Fibroblast of skin of scalp (primary cell): ENCODE measurements at places on chromosomes 1 and 21.

- no peak for DNase-seq
These were observed 6.9 kb upstream of the MX1 start for GRCh38 chr21:41418956-41419680.

- no peak for DNase-seq
These were observed 283.9 kb upstream of the ST6GALNAC5 start for GRCh38 chr1:76583235-76583868.

DNA sequence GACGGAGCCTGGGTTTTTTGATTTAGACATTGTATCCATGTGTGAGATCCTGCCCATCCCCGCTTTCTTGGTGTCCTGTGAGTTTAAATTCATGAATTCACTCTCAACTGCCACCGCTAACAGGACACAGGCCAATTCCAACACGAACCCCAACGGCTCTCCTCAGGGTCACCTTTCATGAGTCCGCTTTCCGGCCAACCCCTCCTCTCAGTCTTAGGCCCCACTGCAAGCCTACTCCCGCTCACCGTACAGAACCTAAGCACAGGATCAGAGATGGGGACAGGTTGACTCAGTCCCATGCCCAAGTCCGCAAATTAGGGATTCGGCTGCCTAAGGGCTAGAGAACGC, 238 bp upstream of the SCP2 start:
- DNase-seq = no peak

- peak; percentile 38 for DNase-seq
These were observed 13.6 kb downstream of the LRRC42 start for GRCh38 chr1:53959664-53960250.

DNA sequence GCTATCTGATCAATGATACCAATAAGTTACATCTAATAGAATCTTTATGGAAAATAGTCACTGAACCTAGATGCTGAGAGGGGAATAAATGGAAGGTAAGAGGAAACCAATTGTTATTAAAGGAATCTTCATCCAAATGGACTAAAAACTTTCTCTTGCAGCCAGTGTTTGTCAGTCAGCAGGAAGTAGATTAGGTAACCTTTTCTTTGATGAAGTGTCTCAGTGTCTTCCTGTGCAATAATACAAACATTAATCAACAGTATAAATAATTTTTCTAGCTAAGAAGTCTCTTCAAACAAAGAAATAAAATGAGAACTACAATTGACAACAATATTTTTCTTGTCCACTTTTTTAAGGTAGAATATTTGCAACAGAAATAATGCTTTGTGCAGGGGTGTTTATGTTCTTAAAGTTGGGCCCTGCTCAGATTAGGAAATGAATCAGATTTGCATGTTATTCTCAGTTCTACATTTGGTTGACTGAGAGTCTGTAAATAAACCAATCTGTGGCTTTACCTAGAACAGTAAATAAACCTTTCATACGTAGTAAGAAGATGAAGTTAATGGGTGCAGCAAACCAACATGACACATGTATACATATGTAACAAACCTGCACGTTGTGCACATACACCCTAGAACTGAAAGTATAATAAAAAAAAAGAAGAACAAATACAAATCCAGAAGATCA, 391.4 kb downstream of the MRPL39 start:
- DNase-seq = no peak

DNA sequence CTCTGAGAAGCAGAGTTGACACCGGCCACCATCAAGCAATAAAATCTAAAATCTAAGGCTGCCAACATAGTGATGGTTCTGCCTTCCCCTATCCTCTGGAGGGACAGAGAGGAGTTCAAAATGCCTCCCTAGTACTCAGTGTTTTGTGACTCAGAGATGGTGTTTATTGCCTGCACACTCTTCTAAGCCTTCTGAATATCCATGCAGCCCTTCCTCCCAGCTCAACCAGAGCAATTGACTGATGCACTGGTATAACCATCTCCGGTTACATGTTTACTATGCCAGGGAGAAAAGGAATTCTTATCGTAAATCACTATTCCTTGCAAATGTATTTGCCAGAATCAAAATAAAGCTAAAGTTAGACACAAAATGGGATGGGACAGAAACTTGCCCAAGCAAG, 132.9 kb upstream of the RAB4A start:
- no peak for DNase-seq

GRCh38 chr1:29963946-29964345, 727.6 kb downstream of the PTPRU start:
- no peak for DNase-seq

DNA sequence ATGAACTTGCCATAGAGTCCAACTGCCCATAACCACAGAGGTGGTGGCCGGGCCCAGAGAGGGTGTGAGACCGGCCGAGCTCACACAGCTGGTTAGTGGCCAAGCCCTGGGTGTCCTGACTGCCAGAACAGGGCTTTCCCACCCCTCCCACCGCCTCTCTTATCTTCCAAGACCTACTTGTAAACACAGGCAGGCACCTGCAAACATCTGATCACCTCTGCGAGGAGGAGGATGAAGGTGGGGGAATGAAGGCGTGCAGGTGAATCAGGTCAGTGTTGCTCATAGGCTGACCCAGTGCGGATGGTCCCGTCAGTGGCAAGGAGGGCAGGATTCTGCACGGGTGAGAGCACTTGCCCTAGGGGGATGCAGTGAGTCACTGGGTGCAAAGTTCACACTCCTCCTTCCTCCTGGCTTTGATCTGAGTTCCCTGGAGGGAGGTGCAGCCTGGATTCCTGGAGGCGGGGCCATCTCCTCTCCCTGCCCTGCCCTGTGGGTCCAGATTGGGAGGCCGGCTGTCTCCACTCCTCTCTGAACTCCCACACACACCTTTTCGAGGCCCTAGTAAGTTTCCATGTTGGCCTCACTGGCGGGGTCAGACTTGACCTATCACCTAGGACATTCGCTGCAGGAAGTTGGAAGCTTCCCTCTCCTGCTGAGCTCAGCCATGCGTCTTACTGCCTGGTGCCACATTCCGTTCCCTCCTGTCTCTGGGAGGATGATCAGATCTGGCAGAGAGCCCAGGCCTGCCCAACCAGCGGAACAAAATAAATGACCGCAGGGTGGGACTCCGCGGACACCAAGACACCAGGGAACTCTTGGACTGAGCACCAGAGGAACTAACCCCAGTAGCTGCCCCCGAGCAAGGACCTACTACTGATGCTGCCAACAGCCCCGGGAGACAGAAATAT, 7.3 kb downstream of the UQCRHL start:
- DNase-seq = peak; percentile 68

DNA sequence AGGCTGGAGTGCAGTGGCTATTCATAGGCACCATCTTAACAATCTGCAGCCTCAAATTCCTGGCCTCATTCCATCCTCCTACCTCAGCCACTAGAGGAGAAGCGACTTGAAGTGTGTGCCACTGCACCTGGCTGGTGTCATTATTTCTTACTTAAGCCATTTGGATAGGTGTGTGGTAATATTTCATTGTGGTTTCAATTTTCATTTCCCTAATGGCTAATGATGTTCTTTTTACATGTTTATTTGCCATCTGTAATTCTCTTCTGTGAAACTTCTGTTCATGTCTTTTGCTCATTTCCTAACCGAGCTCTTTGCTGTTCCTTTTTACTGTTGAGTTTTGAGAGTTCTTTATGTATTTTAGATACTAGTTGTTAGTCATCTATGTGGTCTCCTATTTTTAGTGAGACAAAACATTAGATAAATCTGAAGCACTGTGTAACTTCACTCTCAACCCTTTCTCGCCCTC, 66.8 kb downstream of the SLC27A3 start:
- no peak for DNase-seq

DNA sequence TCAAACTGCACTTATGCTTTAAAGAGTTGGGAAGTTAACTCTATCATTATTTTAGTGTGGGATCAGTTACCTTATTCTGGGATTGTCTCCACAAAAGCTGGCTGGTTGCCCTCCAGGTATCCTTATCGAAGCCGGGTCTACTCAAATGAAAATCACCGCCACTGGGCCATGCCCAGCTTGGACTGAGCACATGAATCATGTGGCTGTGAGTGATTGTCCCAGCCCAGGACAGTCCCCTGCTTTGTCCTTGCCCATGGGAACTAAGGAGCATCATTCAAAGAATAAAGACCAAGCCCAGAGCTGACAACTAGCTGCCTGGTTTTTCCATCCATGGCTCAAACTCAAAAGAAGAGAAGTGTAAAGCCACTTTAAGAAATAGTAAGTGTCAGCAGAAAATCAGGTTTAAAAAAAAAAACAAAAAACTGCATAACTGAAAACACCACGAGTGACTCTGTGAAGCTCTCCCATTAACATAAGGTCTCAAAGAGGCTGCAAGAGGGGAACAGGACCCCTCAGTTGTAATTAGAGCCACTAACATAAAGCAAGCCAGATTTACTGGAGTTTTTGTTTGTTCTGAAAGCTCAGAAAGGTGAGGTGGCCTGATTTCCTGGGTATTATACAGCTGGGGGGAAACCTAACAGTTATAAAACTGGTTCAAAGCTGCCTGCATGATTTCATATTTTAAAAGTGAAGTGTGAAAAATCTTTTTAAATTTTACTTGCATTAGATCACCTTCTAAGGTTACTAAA, 91.5 kb downstream of the KIF14 start:
- DNase-seq = no peak

GRCh38 chr1:178048883-178049282, 45.0 kb upstream of the RASAL2 start:
- DNase-seq = no peak

DNA sequence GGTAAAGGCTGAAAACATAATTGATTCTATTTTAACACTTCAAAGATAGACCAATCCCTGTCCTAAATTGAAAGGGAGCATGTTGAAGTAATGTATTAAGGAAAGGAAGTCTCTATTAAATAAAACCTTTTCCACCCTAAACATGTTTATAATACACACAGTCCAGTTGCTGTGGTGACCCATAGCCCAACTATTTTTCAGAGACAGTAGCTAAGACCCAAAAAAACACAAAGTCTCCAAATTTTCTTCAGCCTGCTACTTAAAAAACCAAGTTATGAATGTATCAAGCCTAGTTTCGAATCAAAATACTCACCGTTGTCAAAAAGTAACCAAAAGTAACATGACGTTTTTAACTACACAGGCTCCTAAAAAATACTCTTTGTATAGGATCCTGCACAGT, 1.6 kb downstream of the ELK4 start:
- DNase-seq = no peak

DNA sequence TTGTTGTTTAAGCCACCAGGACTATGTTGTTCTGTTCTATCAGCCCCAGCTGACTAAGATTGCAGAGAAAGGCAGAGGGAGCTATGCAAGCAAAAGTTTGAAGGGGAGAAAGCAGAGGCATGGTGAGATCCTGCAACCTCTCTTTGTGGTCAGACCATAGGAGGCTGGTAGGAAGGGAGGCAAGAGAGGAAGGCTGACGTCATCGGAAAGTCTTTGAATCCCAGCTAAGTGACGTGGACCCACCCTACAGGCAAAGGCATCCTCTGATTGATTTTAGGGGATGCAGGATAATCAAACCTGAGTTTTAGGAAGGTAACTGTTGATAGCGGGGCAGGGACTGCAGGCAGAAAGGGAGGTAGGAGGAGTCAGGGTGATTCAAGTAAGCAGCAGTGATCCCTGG, 23.3 kb upstream of the TNNI1 start:
- DNase-seq = peak; percentile 38

- DNase-seq = no peak
These were observed 85.4 kb downstream of the IER5 start for GRCh38 chr1:181173761-181174447.

DNA sequence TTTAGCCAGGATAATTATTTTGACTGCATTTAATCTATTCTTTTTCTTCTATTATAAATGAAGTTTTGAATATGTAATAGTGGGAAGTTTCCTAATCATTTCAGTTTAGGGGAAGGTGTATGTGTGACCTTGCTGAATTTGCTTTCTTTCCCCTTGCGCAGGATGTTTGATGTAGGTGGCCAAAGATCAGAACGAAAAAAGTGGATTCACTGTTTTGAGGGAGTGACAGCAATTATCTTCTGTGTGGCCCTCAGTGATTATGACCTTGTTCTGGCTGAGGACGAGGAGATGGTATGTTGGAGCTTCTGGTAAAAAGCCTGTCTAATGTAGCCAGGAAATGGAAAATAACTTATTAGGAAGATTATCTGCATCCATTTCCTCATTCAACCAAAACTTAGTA, 33.4 kb downstream of the GNAT2 start:
- no peak for DNase-seq

DNA sequence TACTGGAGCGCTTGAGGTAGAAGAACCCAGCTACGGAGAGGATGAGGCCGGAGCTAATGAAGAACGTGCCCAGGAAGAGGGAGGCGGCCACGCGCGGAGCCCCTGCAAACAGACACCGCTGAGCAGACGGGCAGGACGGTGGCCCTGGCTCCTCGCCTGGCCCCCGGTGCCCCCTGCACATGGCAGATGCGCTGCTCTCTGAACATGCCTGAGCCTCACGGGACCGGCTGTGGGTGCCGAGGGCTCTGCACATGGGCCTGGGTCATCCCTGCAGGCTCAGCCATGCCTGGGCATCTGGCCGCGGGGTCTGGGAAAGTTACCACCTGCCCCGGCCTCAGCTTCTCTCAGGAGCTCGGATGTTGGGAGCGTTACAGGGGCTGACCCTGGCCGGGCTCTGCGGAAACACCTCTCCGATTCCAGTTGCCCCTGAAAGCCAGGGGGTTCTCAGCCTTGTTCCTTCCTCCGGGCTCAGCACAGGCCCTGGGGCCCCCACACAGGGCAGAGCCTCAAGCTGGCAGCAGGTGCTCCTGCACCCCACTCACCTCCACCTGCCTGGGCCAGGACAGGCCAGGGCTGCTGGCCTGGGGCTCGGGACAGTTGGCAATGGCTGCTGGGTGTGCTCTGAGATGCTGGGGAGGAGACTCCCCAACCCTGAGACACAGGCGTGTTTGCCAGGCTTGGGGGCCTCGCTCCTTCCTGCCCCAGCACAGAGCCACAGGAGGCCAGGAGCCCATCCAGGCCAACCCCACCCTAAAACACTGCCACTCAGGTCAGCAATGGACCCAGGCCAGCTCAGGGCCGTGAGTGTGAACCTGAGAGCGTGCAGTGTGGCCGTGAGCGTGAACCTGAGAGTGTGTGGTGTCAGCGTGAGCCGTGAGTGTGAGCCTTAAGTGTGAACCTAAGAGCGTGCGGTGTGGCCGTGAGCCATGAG, 12.1 kb upstream of the RNF223 start:
- DNase-seq = no peak

DNA sequence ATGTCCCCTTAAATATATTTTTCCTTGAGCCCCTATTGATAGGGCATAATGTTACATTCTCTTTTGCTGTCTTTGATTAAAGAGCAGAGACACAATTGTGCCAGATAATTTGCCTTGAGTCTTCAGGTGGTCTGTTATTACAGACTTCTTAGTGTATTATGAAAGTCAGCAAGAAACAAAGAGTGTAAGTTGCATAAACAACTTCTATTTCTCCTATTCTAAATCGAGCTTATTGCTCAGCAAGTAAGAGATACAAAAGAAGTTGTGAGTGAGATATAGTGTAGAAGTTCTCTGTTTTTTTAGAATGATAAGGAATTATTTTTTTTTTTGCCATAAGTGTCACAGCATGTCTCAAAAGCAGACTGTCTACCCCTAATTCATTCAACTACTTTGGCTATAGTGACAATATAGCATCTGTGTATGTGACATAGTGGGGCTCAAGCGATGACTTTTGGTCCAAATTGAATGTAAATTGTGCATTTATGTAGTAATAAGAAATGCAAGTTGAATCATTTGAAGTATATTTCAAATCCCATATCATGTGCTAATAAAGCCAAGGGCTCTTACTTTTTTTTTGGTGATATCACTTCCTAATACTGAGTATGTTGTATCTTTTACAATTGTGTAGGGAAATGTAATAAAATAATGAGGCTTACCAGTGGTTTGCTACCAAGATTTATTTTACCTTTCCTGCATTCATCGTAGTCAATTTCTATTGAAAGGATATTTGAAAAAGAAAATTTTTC, 81.3 kb downstream of the RGL1 start:
- DNase-seq = no peak
